ENCODE measurements at places on chromosomes 6 and 20.

- peaks cover 22% of the 10 kb centered on the region for H3K4me1 ChIP-seq
- no peak overlapping the region for H3K27ac ChIP-seq
- H3K4me3 ChIP-seq: no peak overlapping the region
- DNase-seq: no peak
These were observed 8.9 kb upstream of the MICB start for GRCh38 chr6:31489086-31489485.

- peaks cover 51% of the 10 kb centered on the region for H3K36me3 ChIP-seq
- H3K4me1 ChIP-seq: no peaks in the 10 kb centered on the region
- DNase-seq: no peak
- H3K27ac ChIP-seq: no peak overlapping the region
- no peaks in the 10 kb centered on the region for H3K27me3 ChIP-seq
These were observed 44.8 kb downstream of the ITPR3 start for GRCh38 chr6:33665957-33666356.

GRCh38 chr20:37994512-37994911 is 38.7 kb downstream of the TTI1 start:
- no peak overlapping the region for H3K4me3 ChIP-seq
- peak overlapping the region; percentile 91 for H3K27ac ChIP-seq
- H3K36me3 ChIP-seq: peaks cover 60% of the 10 kb centered on the region
- H3K4me1 ChIP-seq: peaks cover 72% of the 10 kb centered on the region
- H3K27me3 ChIP-seq: no peaks in the 10 kb centered on the region
- DNase-seq: no peak

- no peaks in the 10 kb centered on the region for H3K36me3 ChIP-seq
- H3K27me3 ChIP-seq: peaks cover 4% of the 10 kb centered on the region
- no peak for DNase-seq
These were observed 35.5 kb upstream of the TSHZ2 start for GRCh38 chr20:52936351-52937340.

- H3K27ac ChIP-seq: no peak overlapping the region
- H3K36me3 ChIP-seq: no peaks in the 10 kb centered on the region
- H3K4me1 ChIP-seq: no peaks in the 10 kb centered on the region
These were observed 7.4 kb downstream of the FAM209B start for GRCh38 chr20:56540415-56540814.

GRCh38 chr6:111691345-111692225 is 85.9 kb upstream of the TRAF3IP2 start:
- H3K36me3 ChIP-seq: peaks cover 64% of the 10 kb centered on the region
- DNase-seq: no peak
- H3K4me1 ChIP-seq: peaks cover 43% of the 10 kb centered on the region
- no peak overlapping the region for H3K4me3 ChIP-seq
- H3K27me3 ChIP-seq: no peaks in the 10 kb centered on the region

DNA sequence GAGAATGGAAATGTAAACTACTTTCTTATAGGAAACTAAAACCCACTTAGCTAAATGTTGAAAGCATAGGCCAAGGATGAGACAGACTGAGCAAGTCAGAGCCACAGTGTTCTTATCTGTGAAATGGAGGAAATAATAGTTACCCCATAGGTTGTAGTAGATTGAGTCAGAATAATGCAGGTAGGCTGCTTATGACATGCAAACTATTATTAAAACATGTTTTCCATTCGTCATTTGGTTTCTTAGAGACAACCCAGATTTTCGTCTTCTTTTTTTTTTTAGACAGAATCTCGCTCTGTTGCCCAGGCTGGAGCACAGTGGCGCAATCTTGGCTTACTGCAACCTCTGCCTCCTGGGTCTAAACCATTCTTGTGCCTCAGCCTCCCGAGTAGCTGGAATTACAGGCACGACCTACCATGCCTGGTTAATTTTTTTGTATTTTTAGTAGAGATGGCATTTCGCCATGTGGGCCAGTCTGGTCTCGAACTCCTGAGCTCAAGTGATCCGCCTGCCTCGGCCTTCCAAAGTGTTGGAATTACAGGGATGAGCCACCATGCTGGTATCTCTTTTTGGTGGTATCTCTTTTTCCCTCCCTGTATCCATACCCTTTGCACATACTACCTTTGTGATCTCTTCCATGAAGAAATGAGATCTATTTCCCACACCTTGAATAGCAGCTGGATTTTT is 196.5 kb upstream of the ZNF217 start:
- no peaks in the 10 kb centered on the region for H3K27me3 ChIP-seq
- no peak for DNase-seq
- no peaks in the 10 kb centered on the region for H3K4me1 ChIP-seq
- H3K4me3 ChIP-seq: no peak overlapping the region
- no peak overlapping the region for H3K27ac ChIP-seq
- H3K36me3 ChIP-seq: no peaks in the 10 kb centered on the region

DNA sequence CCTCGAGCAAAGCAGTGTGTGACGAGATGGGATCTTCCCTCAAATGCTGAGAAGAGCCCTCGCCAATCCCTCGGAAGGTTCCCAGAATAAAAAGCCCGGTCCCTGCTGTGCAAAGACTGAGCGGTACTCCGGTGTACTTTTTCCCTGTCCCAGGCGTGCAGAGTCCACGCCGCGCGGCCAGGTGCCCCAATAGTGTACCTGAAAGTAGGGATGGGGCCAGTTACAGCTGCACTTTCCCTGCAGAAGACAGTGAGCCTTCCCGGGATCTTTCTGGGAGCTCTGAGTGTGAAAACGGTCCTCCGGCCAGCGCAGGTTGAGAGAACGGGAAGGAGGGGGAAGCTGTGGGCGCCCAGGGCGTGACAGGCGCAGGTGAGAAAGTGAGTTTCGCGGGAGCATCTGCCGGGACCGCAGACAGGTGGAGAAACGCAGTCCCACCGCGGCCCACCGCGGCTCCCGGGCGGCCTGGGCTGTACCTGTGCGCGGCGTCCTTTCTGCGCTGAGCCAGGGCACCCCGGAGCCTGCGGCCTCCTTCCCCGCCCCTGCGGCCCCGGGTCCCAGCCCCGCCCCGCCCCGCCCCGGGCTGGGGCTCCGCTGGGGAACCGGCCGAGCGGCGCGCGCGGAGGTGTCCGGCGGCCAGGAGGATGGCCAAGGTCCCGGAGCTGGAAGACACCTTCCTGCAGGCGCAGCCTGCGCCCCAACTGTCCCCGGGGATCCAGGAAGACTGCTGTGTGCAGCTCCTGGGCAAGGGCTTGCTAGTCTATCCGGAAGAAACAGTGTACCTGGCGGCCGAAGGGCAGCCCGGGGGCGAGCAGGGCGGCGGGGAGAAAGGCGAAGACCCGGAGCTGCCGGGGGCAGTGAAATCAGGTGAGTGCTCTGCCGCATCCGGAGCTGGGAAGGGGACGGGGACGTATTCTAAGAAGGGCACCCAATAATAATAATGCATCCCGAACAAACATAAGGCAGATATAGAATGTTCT is at the start of gene RFX6:
TSS of gene RFX6 (plus strand) at position 608 of the 977 bp plus-strand sequence. CDS start at position 642, 34 bp downstream.
- DNase-seq: no peak
- no peak within 1 kb of the TSS for H3K27ac ChIP-seq
- no peaks in the 10 kb centered on the region for H3K36me3 ChIP-seq
- peaks cover 75% of the 10 kb centered on the region for H3K27me3 ChIP-seq

DNA sequence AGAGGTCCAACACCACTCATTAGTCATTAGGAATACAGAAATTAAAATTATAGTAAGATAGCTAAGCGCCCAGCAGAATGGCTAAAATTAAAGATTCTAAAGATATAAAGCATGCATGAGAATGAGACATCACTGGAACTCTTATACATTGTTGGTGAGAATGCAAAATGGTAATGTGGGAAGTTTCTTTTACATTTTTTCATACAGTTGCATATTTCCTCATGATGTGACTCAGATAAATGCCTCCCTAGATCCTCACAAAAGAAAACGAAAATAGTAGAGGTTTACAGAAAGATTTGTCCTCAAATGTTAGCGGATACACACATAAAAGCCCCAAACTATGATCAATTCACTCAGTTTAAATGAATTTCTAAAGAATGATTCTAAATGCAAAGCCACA is 633.7 kb upstream of the GJE1 start:
- no peaks in the 10 kb centered on the region for H3K4me1 ChIP-seq
- H3K27me3 ChIP-seq: no peaks in the 10 kb centered on the region
- no peaks in the 10 kb centered on the region for H3K36me3 ChIP-seq
- no peak for DNase-seq
- H3K27ac ChIP-seq: no peak overlapping the region
- no peak overlapping the region for H3K4me3 ChIP-seq

DNA sequence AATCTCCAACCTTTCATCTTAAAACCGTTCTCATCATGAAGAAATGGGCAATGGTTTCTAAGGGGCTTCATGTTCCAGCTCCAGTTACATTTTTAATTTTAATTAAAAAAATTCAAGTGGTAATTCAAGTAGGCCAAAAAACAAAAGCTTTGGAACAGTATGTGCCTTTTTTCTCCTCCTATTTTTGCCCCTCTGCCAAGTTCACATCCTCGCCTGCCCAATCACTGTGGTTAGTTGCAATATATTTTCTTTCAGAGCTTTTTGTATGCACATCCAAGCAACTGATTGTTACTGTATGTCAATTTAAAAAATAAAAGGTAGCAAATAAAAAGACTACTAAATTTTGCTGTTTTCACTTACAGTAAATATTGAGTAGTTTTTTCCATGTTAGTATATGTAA is 99.8 kb upstream of the B3GAT2 start:
- H3K4me1 ChIP-seq: no peaks in the 10 kb centered on the region
- DNase-seq: no peak

- H3K27ac ChIP-seq: no peak overlapping the region
- no peak for DNase-seq
- peaks cover 3% of the 10 kb centered on the region for H3K27me3 ChIP-seq
These were observed 174.3 kb upstream of the NRSN1 start for GRCh38 chr6:23951691-23952090.

DNA sequence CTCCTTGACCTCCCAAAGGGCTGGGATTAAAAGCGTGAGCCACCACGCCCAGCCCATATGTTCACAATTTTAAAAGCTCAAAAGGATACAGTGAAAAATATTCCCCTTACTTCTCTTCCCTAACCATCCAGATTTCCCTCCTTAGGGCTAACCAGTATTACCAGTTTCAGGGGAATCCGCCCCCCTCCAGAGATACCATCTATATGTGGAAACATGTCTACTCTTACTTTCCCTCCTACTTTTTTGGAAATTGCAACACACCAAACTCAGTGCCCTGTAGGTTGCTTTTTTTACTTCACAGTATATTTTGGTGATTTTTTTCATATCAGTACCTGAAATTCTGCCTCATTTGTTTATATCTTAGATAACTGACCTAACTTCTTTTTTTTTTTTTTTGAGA is 6.9 kb upstream of the RPL10A start:
- no peaks in the 10 kb centered on the region for H3K4me1 ChIP-seq
- H3K4me3 ChIP-seq: no peak overlapping the region
- H3K27ac ChIP-seq: no peak overlapping the region

- H3K4me3 ChIP-seq: no peak overlapping the region
- H3K4me1 ChIP-seq: peaks cover 15% of the 10 kb centered on the region
- H3K36me3 ChIP-seq: no peaks in the 10 kb centered on the region
- no peak for DNase-seq
- H3K27me3 ChIP-seq: no peaks in the 10 kb centered on the region
- no peak overlapping the region for H3K27ac ChIP-seq
These were observed 120.6 kb downstream of the AKAP7 start for GRCh38 chr6:131255911-131256310.

GRCh38 chr6:30219244-30219643 is 6.0 kb upstream of the TRIM26 start:
- H3K36me3 ChIP-seq: no peaks in the 10 kb centered on the region
- no peaks in the 10 kb centered on the region for H3K27me3 ChIP-seq
- no peak for DNase-seq
- peaks cover 5% of the 10 kb centered on the region for H3K4me1 ChIP-seq

DNA sequence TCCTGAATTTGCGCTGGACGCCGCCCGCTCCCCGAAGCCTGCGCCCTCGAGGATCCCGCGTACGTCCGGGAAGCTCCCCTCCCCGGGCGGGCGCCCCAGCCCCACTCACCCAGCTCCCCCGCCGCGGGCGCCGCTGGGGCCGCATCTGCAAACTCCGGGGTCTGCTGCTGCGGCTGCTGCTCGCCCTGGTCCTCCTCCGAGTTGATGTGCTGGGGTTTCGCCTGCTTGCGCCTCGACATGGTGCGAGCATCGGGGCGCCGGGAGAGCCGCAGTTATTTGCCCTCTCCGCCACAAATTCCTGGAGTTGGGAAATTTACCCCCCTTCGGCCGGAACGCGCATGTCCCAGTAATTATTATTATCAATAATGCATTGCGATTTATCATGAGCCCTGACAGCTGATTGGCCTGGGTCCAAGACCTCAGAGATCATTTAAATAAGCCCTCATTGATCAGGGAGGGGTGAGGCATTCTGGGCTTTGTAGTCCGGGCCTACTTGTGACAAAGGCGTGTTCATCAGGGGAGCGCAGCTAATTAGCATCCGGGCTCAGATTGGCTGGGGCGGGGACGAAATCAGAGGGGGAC is at the start of gene SALL4:
TSS of gene SALL4 (minus strand) at position 352 of the 582 bp plus-strand sequence. CDS start at position 239, 113 bp downstream.
- peak within 1 kb of the TSS; percentile 65 for H3K4me3 ChIP-seq
- H3K27me3 ChIP-seq: peaks cover 87% of the 10 kb centered on the region
- H3K36me3 ChIP-seq: no peaks in the 10 kb centered on the region
- no peak within 1 kb of the TSS for H3K27ac ChIP-seq
- no peak for DNase-seq

DNA sequence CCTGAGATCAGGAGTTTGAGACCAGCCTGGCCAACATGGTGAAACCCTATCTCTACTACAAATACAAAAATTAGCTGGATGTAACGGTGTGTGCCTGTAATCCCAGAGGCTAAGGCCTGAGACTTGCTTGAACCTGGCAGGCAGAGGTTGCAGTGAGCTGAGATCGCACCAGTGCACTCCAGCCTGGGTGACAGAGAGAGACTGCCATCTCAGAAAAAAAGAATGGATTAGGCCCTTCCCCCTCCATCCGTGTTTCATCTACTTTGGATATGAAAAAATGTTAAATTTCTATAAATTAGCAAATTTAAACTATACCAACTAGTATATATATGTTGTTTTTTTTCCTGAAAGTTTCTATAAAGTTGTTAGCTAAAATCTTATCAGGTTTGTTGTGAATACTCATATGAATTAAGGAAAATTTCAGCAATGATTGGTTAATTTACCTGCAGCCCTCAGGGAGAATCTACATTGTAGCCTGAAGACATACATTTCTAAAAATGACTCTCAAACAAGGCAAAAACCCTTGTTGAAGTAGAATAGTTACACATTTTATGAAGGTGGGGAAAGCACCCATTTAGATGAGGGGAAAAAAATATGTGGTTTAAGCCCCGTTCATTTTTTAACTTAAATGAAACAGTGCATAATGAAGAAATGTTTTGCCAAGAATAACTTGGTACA is 120.9 kb downstream of the TIAM2 start:
- H3K27ac ChIP-seq: no peak overlapping the region
- H3K4me3 ChIP-seq: no peak overlapping the region
- H3K36me3 ChIP-seq: no peaks in the 10 kb centered on the region
- no peak for DNase-seq

- H3K27ac ChIP-seq: no peak overlapping the region
- DNase-seq: no peak
- no peaks in the 10 kb centered on the region for H3K27me3 ChIP-seq
- H3K36me3 ChIP-seq: no peaks in the 10 kb centered on the region
These were observed 6.6 kb downstream of the SLC22A1 start for GRCh38 chr6:160128125-160128683.

GRCh38 chr6:148405894-148406293 is 63.3 kb downstream of the SASH1 start:
- peak overlapping the region; percentile 65 for H3K27ac ChIP-seq
- peaks cover 58% of the 10 kb centered on the region for H3K4me1 ChIP-seq
- no peak overlapping the region for H3K4me3 ChIP-seq
- H3K27me3 ChIP-seq: no peaks in the 10 kb centered on the region

GRCh38 chr6:142459271-142459670 is 157.5 kb downstream of the ADGRG6 start:
- no peaks in the 10 kb centered on the region for H3K36me3 ChIP-seq
- DNase-seq: no peak
- no peak overlapping the region for H3K27ac ChIP-seq
- H3K4me3 ChIP-seq: no peak overlapping the region

- H3K27ac ChIP-seq: no peak overlapping the region
- no peaks in the 10 kb centered on the region for H3K27me3 ChIP-seq
- no peak overlapping the region for H3K4me3 ChIP-seq
- peaks cover 13% of the 10 kb centered on the region for H3K36me3 ChIP-seq
These were observed 366 bp downstream of the SLC22A1 start for GRCh38 chr6:160121981-160122380.
